Activated B cell treated with CpG ODN at 0.5 μM for 24 hours (primary cell): ENCODE measurements at places on chromosomes 11 and 22. TPM values are rescaled to one million over a fixed set of nuclear protein-coding genes. Genes with fewer than 3 reads are reported as not detected.

GRCh38 chr22:46897246-46897623 lies 134.8 kb downstream of the TBC1D22A start:
- peaks cover 84% of the 10 kb centered on the region for H3K36me3 ChIP-seq
- H3K4me1 ChIP-seq: peaks cover 29% of the 10 kb centered on the region
- H3K4me3 ChIP-seq: no peak overlapping the region
- no peak overlapping the region for H3K27ac ChIP-seq
- H3K27me3 ChIP-seq: no peaks in the 10 kb centered on the region

The C11orf42 gene
- total RNA-seq: not detected in 2 replicates

The SELENOO gene
- total RNA-seq: 33.9 and 39.0 TPM in 2 replicates

GRCh38 chr11:120125024-120125423 lies 12.9 kb downstream of the TRIM29 start:
- H3K4me1 ChIP-seq: no peaks in the 10 kb centered on the region
- no peak overlapping the region for H3K4me3 ChIP-seq
- no peaks in the 10 kb centered on the region for H3K36me3 ChIP-seq
- peaks cover 5% of the 10 kb centered on the region for H3K27me3 ChIP-seq
- DNase-seq: no peak

- H3K27ac ChIP-seq: no peak overlapping the region
- no peak for DNase-seq
- H3K4me1 ChIP-seq: no peaks in the 10 kb centered on the region
Observed at GRCh38 chr22:48453751-48454485, 1373.8 kb downstream of the BRD1 start.

GRCh38 chr22:49676230-49676629 lies 151.4 kb downstream of the BRD1 start:
- peaks cover 13% of the 10 kb centered on the region for H3K27me3 ChIP-seq
- H3K36me3 ChIP-seq: no peaks in the 10 kb centered on the region
- peaks cover 4% of the 10 kb centered on the region for H3K4me1 ChIP-seq

The BIK gene
- 2.6 TPM in 2 replicates for total RNA-seq

- no peak for DNase-seq
- H3K36me3 ChIP-seq: peaks cover 11% of the 10 kb centered on the region
- no peaks in the 10 kb centered on the region for H3K27me3 ChIP-seq
- no peak overlapping the region for H3K27ac ChIP-seq
Observed at GRCh38 chr11:17066691-17067090, 10.8 kb downstream of the RPS13 start.

GRCh38 chr22:32830473-32830872 lies 29.0 kb downstream of the TIMP3 start:
- no peak for DNase-seq
- peaks cover 3% of the 10 kb centered on the region for H3K4me1 ChIP-seq
- H3K4me3 ChIP-seq: no peak overlapping the region
- H3K36me3 ChIP-seq: no peaks in the 10 kb centered on the region

DNA sequence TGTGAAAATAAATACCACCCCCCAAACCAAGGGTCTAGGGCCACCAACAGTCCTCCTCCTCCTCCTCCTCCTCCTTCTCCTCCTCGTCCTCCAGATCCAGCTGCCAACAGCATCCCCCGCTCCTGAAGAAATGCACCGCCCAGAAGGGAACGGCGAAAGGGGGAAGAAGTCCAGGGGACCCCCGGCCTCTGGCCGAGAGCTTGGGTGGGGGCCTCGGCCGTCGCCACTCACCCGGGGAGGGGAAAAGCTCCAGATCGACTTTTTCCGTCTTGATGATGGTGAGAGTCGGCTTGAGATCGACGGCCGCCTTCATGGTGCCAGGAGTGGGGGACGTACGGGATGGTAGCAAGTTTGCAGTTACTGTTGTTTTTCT lies 65.7 kb downstream of the ETS1 start:
- H3K4me1 ChIP-seq: peaks cover 60% of the 10 kb centered on the region
- H3K27me3 ChIP-seq: no peaks in the 10 kb centered on the region
- H3K27ac ChIP-seq: peak overlapping the region; percentile 97
- peak overlapping the region; percentile 99 for H3K4me3 ChIP-seq
- H3K36me3 ChIP-seq: peaks cover 48% of the 10 kb centered on the region

The OR9I1 gene
- not detected in 2 replicates for total RNA-seq

The THAP7 gene
- 27.1 and 32.3 TPM in 2 replicates for total RNA-seq

GRCh38 chr11:25396847-25397246 lies 900.0 kb downstream of the LUZP2 start:
- H3K36me3 ChIP-seq: no peaks in the 10 kb centered on the region
- DNase-seq: no peak
- H3K4me1 ChIP-seq: no peaks in the 10 kb centered on the region
- no peaks in the 10 kb centered on the region for H3K27me3 ChIP-seq

GRCh38 chr11:32418836-32419235 lies 16.5 kb downstream of the WT1 start:
- H3K4me3 ChIP-seq: no peak overlapping the region
- H3K27me3 ChIP-seq: peaks cover 5% of the 10 kb centered on the region
- peaks cover 3% of the 10 kb centered on the region for H3K4me1 ChIP-seq
- no peak for DNase-seq
- no peak overlapping the region for H3K27ac ChIP-seq

DNA sequence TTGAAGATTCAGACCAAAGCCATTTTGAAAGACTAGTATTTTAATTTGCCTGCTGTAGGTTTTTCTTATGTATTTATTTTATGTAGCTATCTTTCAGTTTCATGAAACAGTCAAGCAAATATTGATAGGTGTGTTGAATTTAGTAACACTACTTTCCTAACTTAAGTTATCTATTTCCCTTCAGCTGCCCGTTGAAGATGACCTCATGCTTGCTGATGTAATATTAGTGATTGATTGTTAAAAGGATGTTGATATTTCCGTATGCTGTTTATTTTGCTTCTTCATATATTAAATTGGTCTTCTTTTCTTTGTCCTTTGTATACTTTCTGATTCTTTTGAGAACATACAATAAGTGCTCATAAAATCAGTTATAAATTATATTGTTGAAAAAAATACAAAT lies 86.8 kb upstream of the CHORDC1 start:
- H3K27ac ChIP-seq: no peak overlapping the region
- H3K4me1 ChIP-seq: no peaks in the 10 kb centered on the region
- no peaks in the 10 kb centered on the region for H3K27me3 ChIP-seq
- no peak overlapping the region for H3K4me3 ChIP-seq
- no peaks in the 10 kb centered on the region for H3K36me3 ChIP-seq

GRCh38 chr11:86287468-86287796 lies 14.6 kb upstream of the HIKESHI start:
- H3K27me3 ChIP-seq: no peaks in the 10 kb centered on the region
- no peak for DNase-seq
- H3K36me3 ChIP-seq: peaks cover 8% of the 10 kb centered on the region
- peak overlapping the region; percentile 76 for H3K4me3 ChIP-seq
- H3K4me1 ChIP-seq: peaks cover 43% of the 10 kb centered on the region

The TREH gene
- not detected in 2 replicates for total RNA-seq

The C1QTNF4 gene
- total RNA-seq: not detected in 2 replicates
